Amygdala (tissue), 56 donors: ENCODE measurements at places on chromosomes 5 and 9.

DNA sequence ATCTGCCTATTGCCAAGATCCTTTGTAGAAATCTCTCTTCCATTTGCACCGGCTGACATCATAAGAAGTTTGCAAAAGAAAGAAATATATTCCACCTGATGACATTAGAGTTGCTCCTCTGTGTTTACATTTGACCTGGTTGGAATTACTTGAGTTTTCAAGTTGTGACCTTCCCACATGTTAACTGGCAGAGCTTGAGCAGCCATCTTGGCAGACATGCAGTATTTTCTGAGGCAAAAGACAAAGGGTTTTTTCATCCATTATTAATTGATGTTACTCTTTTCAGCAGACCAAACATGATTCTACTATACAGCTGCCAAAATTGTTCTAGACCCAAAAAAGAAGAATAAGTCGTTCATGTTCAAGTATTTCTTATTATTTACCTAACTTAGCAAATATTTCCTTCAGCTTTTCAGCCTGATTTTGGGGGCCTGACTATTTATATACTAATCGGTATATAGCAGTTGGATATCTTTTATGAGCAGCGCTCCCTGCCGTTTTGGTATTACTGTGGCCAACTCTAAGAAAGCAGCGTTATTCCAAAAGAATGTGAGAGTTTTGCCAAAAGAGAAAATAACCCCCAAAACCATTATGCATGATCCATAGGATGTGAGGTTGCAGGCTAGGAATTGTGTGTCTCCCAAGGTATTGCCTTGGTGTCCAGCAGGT is 212.9 kb downstream of the PBX3 start:
- DNase-seq: no peak

- DNase-seq: no peak
Observed at GRCh38 chr9:121296213-121297127, 28.5 kb downstream of the GSN start.

- DNase-seq: no peak
Observed at GRCh38 chr9:114525513-114525912, 20.2 kb upstream of the WHRN start.

- DNase-seq: no peak
Observed at GRCh38 chr5:150017226-150018005, 16.9 kb downstream of the HMGXB3 start.

- DNase-seq: no peak
Observed at GRCh38 chr9:117768750-117769395, 64.7 kb downstream of the TLR4 start.

- peak; percentile 82 for DNase-seq
Observed at GRCh38 chr5:83035373-83036100, 41.7 kb downstream of the TMEM167A start.

- no peak for DNase-seq
Observed at GRCh38 chr9:21968331-21969010, 25.7 kb downstream of the CDKN2A start.
